ENCODE measurements at places on chromosomes 6 and 20. TPM values are rescaled to one million over a fixed set of nuclear protein-coding genes. Genes with fewer than 3 reads are reported as not detected.

GRCh38 chr20:2163312-2163711 lies 61.7 kb downstream of the STK35 start:
- DNase-seq, result no peak

- no peak for DNase-seq
Observed at GRCh38 chr20:46135856-46136633, 17.9 kb downstream of the CD40 start.

DNA sequence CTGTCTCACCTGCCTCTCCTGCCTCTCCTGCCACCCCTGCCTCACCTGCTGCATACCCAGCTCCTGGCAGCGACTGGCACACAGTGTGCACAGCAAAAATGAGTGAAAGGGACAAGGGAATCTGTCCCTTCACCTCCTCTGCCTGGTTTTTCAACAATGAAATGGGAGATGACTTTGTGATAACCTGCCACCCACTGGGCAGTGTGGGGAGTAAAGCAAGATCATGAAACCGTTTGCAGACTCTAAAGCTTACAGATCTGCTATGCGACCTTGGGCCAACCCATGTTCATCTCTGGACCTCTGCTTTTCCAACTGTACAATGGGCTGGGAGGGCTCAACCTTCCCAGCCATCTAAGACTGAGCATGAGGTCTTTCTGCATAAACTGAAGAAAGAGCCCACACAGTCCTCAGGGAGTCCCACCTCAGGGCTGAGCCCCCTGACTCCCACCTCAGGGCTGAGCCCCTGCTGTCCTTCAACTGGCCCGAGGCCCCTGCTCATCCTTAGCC lies 81.1 kb downstream of the RIPOR3 start:
- DNase-seq, result no peak

GRCh38 chr6:143406673-143407072 lies 43.8 kb downstream of the ADAT2 start:
- no peak for DNase-seq

- DNase-seq, result no peak
Observed at GRCh38 chr6:140230282-140230681, 855.8 kb upstream of the CITED2 start.

DNA sequence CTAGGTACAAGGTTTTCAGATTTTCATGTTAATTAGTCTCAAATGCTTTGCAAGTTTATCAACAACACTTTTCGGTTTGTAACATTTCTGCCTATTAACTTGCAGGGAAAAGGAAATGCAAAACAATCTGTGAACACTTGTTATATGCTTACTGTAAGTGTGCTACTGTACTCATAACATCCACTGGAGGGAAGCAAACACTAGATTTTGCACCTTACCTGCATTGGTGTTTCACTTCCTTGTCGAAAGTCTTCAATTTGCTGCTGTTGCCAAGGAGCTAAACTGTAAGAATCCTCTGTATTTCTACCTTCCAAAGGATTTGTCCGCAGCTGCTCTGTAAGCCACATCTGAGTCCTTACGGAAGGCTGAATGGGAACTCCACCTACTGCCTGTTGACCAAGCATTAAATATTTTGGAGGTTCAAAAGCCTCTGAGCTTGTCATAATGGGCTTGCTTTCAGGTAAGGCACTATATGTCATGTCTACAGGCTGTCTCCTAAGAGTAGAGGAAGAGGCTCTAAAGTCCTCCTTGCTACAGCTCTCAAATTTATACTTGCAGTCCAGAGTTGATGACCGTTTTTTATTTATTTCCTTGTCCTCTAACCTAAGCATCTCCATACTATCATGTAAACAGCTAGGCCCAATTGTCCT lies 17.3 kb downstream of the PLN start:
- no peak for DNase-seq

DNA sequence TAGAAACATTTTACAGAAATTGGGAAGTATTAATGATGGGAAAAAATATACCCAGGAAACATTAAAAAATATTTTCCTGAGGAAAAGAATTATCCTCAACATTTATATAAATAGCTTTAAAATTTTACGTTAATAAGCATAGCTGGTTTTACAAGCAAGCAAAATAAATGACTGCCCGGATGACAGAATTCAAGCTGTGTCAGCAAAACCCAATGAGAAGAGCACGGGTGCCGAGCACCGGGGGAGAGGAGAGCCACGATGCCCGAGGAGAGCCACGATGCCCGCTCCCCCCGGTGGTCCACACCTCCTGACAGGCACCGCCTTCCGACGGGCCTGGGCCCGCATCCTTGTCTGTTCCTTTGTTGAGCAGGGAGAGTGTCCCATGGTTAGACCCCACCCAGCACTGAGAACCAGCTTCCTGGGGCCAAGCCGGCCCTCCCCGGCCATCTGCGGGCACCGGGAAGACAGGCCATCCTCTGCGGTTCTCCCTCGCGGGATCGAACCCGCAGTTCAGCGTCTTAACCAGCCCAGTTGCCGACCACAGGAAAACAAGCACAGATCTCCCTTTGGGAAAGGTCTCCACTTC lies 63.3 kb upstream of the PDE10A start:
- DNase-seq, result no peak

DNA sequence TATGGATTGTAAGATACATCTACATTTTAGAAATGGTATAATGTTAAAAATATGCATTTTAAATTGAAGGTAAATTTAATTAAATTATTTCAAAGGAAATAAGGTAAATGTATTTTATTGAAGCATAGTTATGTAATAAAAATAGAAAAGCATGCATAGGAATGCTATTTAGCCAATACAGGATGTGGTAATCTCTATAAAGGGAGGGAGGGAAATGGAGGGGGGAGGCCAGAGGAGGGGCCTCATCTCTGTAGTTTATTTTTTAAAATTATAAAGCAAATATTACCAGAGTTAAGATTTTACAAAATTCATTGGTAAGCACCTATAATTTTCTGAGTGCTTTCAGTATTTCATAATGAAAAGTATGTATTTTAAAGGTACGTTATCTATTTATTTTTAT lies 27.2 kb downstream of the SLC16A10 start:
- no peak for DNase-seq

- DNase-seq, result no peak
Observed at GRCh38 chr20:53695797-53696527, 102.3 kb upstream of the ZNF217 start.

DNA sequence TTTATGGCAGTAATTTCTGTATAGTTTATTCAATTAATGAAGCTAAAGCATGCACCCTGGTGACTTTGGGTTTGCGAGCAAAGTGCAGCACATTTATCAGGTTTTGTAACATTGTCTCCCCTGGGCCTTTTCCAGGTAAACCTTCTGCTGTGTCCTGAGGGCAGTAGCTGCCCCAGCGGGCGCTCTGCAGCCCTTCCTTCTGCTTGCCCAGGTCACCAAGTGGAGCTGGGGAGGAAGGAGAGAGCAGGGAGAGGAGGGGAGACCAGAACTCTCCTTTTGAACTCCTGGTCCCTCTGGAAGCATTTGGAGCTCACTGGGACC lies 145.6 kb downstream of the DLL1 start:
- DNase-seq, result no peak

GRCh38 chr6:34362909-34363680 lies 29.4 kb downstream of the NUDT3 start:
- DNase-seq, result no peak

- DNase-seq, result peak; percentile 68
Observed at GRCh38 chr6:21740376-21741124, 147.0 kb downstream of the SOX4 start.

GRCh38 chr20:57415771-57416170 lies 24.6 kb downstream of the RBM38 start:
- DNase-seq, result no peak

DNA sequence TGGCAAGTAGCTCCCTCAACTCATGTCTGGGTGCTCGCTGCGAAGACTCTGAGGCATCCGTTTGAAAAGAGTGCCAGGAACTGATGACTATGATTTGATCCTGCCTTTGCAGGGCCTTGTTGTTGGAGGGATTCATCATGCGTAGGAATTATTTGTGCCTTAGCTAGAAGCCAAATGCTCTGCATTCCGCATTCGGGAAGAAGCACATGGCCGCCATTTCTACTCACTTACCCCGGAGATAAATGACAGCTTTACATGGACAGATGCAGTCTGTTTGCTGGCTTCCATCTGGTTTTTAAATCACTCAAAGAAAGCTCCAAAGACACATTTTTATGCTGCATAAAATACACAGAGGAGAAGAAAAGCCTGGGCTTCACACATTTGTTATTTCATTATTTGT lies 363.3 kb upstream of the CDH4 start:
- no peak for DNase-seq

- no peak for DNase-seq
Observed at GRCh38 chr20:4813076-4813862, 91.6 kb downstream of the PRND start.

- peak; percentile 79 for DNase-seq
Observed at GRCh38 chr6:161439093-161439492, 165.2 kb upstream of the AGPAT4 start.

- no peak for DNase-seq
Observed at GRCh38 chr6:87297119-87297518, 25.3 kb upstream of the SMIM8 start.

DNA sequence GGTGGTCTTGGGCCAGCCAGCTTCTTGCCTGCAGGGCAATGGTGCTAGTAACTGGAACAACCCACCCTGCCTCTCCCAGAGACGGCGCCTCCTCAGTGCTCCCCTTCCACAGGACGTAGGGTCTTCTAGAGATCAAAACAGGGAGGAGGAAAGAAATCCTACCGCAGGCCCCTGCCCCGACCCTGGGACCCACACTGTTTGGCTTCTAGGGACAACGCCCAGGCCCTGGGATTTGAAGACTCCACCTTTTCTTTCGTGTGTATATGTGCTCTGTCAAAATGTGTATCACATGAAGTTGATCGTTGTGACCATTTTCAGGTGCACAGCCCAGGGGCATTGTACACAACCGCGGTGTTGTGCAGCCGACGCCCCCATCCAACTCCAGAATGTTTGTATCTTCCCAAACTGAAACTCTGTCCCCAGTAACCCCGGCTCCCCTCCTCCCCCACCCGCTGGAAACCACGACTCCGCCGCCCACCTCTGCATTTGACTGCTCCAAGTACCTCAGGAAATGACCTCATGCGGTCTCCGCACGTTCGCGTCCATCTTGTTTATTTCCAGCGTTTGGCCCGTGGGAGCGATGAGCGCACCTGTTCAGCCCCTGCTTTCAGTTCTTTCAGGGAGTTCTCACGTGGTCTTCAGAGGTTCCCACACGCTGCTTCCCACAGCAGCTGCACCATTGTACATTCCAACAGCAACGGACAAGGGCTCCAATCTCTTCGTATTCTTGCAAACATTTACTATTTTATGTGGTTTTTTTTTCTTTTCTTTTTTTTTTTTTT lies 3.4 kb upstream of the BHLHE23 start:
- DNase-seq, result peak; percentile 4

DNA sequence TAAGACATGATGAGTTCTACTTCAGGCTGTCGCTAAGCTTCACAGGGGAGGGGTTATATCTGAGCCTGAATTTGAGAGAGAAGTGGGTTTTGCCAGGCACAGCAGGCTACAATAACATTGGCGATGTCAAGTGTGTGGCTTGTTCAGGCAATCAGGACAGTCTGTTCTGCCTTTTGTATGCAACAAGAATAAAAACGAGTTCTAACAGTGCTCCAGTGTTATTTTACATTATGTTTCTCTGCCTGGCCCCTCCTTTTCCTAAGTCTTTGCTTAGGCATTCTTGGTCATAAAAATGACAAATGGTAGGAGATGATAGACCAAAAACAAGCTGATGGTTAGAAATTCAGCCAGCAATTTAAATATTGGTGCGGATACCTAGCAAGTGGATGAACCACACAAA lies 26.8 kb downstream of the PAQR8 start:
- DNase-seq, result no peak

DNA sequence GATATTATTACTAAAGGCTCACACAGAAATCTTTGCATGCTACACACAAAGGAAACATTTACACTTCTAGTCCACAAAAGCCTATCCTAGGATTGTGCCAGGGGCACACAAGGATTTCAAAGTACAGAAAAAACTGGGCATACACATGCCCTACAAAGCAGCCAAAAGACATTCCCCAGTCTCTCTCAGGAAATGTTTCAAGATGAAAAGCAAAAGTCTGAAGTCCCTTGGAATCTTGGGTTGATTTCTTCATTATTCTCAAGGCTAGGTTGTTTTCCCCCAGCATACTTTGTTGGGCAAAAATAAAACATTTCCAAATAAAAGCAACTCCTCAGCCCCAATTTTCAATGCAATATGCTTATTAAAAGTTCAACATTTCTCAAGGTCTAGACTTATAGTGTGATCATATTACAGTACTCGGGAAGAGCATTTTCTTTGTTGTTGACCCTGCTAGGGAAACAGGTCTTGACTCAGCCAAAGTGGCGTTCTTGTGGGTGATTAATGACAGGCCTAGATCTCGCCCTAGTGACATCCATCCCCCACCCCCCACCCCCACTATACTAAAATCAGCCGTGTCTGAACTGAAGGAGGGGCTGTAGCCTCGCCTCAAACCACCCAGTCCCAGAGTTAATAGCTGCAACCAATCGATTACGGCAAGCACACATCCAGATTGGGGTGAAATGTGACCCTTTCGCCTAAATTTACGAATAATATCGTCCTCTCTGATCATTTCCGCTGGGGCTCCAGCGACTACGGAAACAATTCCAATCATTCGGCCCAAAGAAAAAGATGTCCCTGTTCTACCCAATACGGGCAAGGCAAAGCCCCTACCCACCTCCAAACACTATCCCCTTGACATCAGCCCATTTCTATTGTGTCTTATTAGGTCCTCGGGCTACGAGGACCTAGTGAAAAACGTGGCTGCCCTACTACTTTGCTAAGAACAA lies 1.4 kb downstream of the AKIRIN2 start:
- peak; percentile 58 for DNase-seq

GSTA3 gene
- not detected for total RNA-seq

PRR18 gene
- total RNA-seq, result not detected

OTOR gene
- total RNA-seq, result not detected

OR2J3 gene
- not detected for total RNA-seq

BHLHE23 gene
- total RNA-seq, result not detected

PSMB9 gene
- 11.5 TPM for total RNA-seq

DLGAP4 gene
- 19.5 TPM for total RNA-seq

TENT5A gene
- total RNA-seq, result 40.0 TPM

Data from fibroblast of the aortic adventitia (primary cell).